ENCODE measurements at places on chromosomes 12 and 14.

DNA sequence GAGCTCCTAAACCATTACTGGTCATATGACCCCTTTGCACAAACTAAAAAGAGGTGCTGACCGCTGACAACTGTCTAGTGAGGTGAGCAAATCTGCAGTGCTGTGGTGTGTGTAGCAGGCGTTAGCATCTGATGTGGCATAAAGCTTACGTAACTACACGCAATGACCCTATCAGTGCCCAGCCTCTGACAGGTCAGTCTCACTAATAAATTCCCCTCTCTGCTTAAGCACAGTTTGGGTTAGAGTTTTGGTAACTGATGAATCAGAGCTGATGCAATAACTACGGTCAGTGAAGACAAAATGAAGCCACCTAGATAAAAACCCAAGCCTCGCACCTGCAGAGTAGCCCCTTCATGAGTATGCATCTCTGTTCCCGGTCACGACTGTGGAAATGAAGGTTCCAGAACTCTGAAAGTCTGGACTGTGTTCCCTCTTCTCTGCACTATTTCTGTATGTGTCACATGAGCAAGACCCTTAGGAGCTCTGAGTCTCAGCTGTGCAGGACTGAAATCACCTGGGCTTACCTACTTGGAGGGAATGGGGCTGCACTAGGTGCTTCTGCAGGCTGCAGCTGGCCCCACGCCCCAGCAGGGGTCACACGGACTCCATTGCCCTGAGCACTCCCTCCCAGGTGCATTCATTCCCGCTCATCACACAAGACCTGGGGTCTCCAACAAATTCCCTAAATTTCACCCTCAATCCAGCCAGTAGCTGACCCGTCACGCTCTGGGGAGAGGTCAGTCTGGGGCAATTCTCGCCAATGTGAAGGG lies 54.4 kb downstream of the RIMBP2 start:
- no peak for DNase-seq

DNA sequence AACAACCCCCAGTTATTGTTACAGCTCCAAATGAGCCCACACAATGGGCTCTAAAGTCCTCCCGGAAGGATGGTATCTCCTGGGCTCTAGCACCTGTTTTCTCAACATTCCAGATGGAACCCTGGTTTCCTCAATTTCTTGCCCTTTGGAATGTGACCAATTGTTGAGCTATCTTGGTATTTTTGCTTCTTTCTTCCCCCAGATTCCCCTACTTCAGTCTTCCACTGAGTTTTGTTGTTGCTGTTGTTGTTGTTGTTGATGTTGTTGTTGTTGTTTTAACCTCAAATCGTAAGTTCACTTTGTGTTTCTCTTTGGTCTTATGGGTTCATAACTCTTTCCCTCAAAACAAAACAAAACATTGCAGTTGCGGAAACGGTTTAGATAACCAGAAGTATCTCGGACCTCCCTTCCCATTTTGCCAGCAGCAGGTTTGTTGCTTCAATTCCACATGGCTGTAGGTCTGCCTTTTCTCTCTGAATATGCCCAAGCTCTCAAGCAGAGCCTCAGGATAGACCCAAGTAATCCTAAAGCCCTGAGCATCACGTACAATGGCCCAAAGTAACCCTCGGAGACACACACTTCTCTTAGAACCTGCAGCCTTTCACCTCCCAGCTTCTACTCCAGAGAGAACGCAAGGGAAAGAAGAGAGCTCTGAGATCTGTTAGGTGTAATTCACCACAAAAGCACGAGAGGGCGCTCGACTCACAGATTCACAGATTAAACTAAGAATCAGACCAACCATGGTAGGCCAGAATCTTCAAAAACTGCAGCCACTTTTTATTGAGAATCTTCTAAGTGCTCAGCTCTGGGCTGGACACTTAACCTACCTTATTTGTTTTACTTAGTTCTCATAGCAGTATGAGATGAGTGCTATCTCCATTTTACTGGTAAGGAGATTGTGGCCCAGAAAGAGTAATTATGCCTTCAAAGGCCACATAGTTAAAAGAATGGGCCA lies 1.0 kb upstream of the DDX23 start:
- peak; percentile 36 for DNase-seq

- peak; percentile 69 for DNase-seq
Observed at GRCh38 chr12:107404981-107405380, 280.6 kb upstream of the PWP1 start.

- no peak for DNase-seq
Observed at GRCh38 chr12:89363084-89363483, 10.8 kb upstream of the DUSP6 start.

GRCh38 chr12:60834806-60835205 lies 1239.0 kb downstream of the SLC16A7 start:
- no peak for DNase-seq

DNA sequence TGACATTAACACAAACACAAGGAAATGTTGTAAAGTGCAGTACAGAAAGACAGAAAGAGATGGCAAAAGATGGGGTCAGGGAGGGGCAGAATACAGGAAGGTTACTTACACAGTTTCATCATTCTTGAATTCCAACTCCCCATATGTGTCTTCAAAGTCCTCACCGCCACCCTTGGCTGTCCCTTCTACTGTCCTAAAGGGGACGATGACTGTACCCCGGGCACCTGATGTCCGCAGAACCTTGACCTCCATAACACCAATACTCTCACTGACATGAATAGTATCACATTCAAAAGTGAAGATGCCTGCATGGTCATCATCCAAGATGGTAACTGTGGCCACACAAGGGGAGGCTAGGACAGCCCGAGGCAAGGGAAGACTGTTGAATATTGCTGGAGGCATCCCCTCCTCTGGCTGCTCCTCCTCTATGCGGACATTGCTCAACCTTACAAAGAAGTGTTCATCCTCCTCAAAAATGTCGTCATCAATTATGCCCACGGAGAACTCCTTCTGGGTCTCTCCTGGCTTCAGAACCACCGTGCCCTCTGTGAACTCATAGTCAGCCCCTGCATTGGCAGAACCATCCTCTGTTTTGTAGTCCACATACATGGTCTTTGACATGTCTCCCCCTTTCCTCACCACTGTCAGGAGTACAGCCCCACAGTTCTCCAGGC lies 22.1 kb downstream of the SLC8A3 start:
- DNase-seq: no peak

- no peak for DNase-seq
Observed at GRCh38 chr14:99156090-99156425, 115.9 kb downstream of the BCL11B start.

DNA sequence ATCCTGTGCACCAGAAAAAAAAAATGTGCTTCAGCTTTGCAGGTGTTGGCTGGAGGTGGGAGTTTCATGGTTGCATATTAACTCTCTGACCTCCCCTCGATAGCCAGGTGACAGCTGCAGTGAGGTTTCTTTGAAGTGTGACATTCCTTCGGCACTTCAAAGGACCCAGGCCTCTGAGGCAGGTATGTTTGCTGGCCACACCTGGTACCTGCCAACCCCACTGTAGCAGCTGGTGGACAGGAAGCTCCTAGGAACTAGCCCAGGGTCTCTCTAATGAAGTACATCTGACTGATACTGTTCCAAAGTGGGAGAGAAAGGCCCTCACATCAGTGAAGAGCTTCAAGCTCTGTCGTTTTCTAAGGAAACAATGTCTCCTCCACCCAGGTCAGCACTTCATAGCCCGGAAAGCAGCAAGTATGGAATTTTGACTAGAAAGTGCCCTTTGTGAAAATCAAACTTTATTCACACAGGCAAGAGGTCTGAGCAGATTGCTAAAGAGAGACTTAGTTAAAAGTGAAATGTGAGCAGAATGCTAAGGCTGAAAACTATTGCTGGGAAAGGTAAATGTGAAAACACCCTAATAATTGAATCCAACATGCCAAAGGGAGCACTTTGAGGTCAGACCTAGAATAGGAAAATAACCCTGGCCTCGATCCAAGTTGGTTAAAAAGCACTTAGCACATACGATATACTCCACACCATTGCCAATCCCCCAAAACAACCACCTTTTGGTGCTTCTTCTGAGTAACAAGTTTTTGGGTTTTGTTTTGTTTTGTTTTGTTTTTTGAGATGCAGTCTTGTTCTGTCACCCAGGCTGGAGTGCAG lies 71.3 kb downstream of the PHLDA1 start:
- DNase-seq: no peak

GRCh38 chr14:57383125-57383745 lies 7.2 kb upstream of the NAA30 start:
- DNase-seq: no peak

GRCh38 chr14:30196861-30197260 lies 269.2 kb upstream of the PRKD1 start:
- DNase-seq: no peak

DNA sequence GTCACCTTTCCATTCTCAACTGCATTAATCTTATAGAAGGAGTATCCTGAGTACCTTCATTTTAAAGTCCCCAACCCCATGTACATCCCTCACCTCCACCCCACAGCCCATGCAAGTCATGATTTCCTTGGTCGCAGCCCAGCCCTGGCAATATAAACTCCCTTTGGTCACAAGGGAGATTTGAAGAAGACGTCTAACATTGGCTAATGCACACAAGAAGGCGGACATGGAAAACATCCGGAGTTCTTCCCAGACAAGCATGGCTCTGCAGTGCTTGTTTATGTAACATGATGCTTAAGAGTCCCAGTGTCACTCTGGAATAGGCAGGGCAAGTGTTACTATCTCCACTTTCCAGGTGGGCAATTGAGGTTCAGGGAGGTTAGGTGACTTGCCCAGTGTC lies 277.6 kb downstream of the DPF3 start:
- no peak for DNase-seq

DNA sequence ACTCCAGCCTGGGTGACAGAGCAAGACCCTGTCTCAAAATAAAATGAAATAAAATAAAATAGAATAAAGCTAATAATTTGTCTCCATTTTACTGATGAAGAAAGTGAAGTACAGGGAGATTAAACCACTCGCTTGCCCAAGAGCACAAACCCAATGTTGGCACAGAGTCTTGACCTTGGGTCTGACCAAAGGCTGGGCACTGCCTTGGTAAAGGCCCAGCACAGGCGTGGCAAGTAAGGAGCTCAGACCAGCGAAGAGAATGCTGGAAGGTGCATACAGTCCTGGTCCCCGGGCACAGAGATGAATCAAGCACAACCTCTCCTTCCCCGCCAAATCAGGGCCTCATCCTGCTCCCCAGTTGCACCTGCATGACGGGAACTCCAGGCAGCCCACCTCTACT lies 26.9 kb downstream of the SCARB1 start:
- no peak for DNase-seq

DNA sequence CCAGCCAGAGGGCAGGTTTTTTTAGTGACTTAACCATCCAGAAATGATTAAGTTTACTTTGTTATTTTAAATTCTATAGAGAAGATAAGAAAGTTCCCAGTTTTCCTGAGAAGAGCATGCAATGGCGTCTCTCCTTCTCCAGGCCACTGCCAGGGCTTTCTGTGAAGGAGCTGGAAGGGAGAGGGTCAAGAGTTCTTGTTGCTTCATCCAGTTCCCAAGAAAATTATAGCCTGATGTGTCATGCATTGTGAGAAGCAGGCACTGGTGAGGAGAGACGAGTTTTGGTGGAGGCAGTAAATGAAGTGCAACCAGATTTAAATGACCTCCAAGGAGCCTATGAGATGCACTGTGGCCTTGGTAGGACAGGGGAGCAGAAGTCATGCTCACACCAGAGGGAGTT lies 14.2 kb downstream of the ELK3 start:
- DNase-seq: no peak
